ENCODE measurements at places on chromosomes 13 and 19.
A peak's percentile ranks its signal among the peaks of the same experiment; 100 is the strongest.

- DNase-seq: no peak
These were observed 117.8 kb upstream of the IRS2 start for GRCh38 chr13:109904218-109904617.

GRCh38 chr19:8110931-8111330, 38.5 kb downstream of the FBN3 start:
- DNase-seq: no peak

GRCh38 chr13:59982631-59983382, 180.9 kb downstream of the DIAPH3 start:
- peak; percentile 9 for DNase-seq

- no peak for DNase-seq
These were observed 4.2 kb downstream of the ATP4A start for GRCh38 chr19:35559281-35559659.

GRCh38 chr13:47066226-47066625, 169.4 kb upstream of the HTR2A start:
- no peak for DNase-seq

DNA sequence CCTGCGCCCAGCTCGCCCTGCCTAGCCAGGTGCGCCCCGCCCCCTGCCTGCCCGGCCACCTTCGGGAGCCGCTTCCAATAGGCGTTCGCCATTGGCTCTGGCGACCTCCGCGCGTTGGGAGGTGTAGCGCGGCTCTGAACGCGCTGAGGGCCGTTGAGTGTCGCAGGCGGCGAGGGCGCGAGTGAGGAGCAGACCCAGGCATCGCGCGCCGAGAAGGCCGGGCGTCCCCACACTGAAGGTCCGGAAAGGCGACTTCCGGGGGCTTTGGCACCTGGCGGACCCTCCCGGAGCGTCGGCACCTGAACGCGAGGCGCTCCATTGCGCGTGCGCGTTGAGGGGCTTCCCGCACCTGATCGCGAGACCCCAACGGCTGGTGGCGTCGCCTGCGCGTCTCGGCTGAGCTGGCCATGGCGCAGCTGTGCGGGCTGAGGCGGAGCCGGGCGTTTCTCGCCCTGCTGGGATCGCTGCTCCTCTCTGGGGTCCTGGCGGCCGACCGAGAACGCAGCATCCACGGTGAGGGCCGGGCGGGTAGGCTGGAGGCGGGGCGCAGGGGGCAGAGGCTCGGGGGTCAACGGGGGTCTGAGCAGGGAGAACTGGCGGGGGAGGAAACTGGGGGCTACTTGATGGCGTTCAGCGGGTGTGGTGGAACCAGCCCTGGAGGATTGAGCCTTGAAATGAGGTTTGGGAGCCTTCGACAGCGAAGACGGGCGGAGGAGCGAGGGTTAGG, at the start of gene SPINT2:
Gene SPINT2, plus strand, starts transcription at position 88 of the 727 bp plus-strand sequence. Its CDS starts 320 bp downstream, at position 408.
- DNase-seq: no peak

DNA sequence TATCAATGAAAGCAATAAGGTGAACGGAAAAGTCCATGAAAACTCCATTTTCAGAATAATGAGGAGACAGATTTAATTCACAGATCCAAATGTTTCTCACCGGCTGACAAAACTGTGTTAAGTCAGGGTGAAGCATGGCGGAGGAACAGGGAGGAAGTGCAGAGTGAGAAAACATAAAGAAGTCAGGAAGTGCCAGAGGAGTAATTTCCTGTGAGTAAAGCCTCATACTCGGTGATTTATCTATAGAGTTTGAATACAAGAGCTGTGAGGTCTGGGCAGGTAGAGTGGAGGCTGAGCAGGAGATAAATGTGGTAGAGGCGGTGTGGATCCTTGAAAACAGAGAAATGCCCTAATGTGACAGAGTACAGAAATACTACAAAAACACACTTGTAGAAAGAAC, 11.4 kb downstream of the CARD8 start:
- DNase-seq: no peak

GRCh38 chr13:60716313-60716712, 319.3 kb downstream of the TDRD3 start:
- DNase-seq: no peak

- DNase-seq: no peak
These were observed 6.5 kb downstream of the MED29 start for GRCh38 chr19:39397360-39398296.

DNA sequence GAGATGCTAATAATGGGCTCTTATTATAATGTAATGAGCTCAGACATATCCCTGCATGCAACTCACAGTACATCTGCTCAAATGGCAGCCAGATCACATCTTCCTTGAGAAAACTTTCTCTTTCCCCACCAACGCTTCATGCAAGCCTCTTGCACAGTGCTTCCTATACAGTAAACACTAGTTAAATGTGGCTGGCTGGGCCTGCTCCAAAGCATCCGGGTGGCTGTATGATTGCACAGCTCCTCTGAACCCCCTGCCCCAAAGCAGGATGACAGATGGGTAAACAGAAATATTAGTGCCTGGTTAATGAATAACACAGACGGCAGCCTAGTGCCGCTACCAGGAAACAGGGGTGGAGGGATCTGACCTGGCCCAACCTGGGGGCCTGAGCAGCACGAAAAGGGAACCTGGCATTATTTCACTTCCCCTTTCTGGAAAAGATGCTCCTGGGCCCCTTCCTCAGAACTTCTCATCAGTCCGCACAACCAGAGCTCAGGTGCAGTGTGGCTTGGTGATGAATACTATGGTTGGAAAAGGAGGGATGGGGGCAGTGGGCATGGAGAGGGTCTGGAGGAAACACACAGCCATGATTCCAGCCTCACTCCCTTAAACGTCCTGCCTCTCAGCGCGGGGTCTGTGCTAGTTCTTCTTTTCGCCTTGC, 10.8 kb downstream of the FFAR2 start:
- DNase-seq: no peak

- no peak for DNase-seq
These were observed 1.1 kb upstream of the EPN1 start for GRCh38 chr19:55673889-55674288.

DNA sequence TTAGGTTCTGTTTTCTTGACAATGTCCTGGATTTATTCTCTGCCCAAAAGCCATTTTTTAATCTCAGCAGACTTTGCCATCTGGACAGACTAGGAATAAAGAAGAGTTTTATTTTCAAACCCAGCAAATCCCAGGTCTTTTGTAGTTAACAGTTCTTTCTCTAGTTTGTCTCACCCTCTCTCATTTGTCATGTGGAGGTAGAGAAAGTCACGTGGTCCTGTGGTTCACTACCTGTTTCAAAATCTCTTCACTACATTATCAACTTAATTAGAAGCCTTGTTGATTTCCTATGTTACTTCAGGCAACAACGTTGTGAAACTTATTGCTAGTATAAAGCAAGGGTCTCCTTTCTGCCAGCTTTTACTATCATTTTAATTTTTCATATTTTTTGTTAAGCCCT, 1222.6 kb downstream of the EFNB2 start:
- DNase-seq: no peak

- DNase-seq: no peak
These were observed 72.9 kb upstream of the FARP1 start for GRCh38 chr13:98069985-98070384.

GRCh38 chr13:49086722-49087121, 111.0 kb downstream of the FNDC3A start:
- peak; percentile 33 for DNase-seq

GRCh38 chr19:5559804-5560133, 8.0 kb downstream of the TINCR start:
- DNase-seq: no peak

DNA sequence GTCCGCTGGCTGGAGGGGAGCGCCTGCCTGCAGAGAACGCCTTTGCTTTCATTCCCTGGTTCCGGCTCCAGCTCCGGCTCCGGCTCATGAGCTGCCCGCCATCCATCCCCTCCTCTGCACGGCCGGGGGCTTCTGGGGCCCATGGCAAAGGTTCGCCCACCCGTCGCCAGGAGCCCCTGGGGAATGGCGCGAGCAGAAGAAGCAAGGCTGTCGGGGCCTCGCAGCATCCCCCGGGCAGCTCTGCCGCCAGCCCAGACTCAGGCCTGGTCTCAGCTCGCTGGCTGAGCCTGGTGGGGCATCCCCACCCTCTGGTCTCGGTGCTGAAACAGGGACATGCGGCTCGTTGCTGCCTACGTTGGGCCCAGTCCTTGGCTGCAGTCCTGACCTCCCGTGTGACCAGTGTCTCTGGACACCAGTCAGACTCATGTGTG, 96.8 kb downstream of the KDM4B start:
- DNase-seq: no peak

DNA sequence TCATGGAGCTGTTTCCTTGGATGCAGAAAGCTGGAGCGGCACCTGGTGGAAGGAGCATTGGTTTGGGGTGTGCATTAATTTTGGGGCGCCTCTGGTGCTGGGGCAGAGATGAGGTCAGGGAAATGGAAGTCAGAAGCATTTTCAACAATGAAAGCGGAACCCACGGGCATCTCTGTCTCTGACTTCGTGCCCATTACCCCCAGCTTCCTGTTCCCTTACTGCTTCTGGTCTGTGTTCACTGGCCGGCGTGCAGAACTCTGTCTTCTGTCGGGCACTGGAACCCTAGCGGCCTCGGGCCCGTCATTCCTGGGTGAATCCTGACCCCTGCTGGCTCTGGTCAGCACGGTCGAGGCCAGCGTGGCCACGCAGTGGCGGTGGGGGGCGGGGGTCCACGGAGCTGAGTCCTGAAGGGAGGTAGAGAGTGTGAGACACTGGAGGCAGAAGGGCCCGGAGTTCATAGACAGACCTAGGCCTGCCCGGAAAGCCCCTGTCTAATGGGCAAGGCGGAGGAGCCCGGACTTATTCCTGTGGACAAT, 7.9 kb upstream of the LINGO3 start:
- no peak for DNase-seq

DNA sequence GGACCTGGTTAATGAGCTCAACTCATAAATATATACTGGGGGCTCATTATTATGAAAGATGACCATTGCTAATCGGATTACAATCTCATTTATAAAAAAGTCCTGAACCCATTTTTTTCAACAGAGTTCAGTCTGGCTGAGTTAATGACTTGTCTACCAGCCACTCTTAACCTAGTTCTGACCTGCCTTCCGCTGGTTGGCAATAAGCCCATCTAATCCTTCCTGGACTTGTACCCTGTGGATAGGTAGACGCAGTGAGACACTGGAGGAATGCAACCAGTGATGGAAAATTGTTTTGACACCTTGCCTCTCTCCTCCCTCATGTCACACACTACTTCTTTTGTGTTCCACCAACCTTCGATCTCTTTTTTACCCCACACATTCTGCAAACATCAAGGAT, 279.9 kb downstream of the FOXO1 start:
- DNase-seq: no peak

DNA sequence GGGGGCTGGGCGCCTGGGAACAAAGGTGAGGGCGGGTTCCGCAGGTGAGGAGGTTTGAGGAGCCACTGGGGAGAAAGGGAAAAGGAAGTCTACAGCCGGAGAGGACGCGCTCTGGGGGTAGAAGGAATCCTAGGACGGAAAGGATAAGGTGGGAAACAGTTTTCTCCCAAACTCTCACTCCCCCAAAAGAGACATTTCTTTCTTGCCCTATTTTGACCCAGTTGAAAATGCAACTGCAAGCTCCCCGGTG, 651 bp upstream of the POLR1D start:
- no peak for DNase-seq

GRCh38 chr19:34926685-34927375, at the start of gene ZNF30:
Gene ZNF30 (plus strand): TSS chr19:34926903. CDS start chr19:34929948, 3,045 bp downstream.
- DNase-seq: peak; percentile 68

GRCh38 chr13:99159331-99160061, 41.2 kb upstream of the UBAC2 start:
- DNase-seq: no peak

DNA sequence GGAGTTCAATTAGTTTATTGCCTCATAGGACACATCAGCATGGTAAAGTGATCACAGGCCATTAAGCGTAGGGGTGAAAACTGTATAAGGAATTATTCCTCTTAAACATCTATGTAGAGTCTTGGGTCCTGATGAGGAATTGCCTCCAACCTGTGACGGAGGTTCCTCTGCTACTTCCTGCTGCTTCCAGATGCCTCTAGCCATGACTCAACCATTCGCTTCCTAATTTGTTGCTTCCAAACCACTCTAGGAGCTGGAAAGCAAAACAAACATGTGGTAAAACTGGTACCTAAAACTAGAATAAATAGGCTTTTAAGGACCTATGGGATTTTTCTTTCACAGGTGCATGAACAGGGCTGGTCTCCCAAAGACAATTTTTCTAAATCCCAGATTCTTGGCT, 253.8 kb downstream of the KLF12 start:
- no peak for DNase-seq

GRCh38 chr19:31391518-31391917, 42.3 kb upstream of the TSHZ3 start:
- no peak for DNase-seq

GRCh38 chr13:102399791-102400674, 1.8 kb downstream of the FGF14 start:
- DNase-seq: no peak

- DNase-seq: no peak
These were observed 670 bp downstream of the MAP2K7 start for GRCh38 chr19:7904074-7905020.

DNA sequence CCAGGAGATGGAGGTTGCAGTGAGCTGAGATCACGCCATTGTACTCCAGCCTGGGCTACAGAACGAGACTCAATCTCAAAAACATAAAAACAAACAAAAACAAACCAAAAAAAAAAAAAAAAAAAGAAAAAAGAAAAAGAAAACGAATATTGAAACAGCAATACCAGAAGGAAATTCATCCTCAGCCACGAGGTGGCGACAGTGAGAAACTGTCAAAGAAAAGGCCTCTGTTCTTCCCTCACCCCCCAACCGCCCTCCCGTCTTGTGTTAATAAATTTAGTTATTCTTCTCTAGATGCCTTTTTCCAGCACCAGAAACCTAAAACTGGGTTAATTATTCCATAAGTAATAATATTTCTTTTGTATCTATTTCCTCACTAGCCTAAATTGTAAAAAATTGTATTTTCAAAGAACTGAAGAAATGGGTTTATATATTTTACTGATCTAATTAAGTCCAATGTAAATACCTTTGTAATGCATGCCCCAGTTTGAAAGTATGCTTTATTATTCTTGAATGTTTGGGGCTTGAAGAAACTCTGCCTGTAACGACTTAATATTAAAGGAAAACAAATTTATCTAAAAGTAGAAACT, 38.6 kb downstream of the LIG4 start:
- DNase-seq: no peak

DNA sequence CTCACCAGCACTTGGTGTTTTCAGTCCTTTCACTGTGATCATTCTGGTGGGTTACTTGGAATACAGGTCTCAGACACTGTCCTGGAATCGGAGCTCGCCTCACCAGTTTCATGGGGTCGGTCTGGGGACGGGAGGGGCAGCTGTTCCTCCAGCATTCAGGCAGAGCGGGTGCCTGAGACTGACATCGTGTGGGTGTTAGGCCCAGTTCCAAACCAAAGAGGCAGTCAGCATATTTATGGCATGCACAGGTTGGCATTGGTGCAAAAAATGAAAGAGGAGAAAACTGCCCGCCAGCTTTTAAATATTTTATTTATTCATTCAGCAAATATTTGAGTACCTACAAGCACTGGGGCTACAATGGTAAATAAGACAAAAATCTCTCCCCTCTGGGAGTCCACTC, 20.1 kb downstream of the PLEKHF1 start:
- no peak for DNase-seq

- DNase-seq: no peak
These were observed 9.5 kb upstream of the ZNF543 start for GRCh38 chr19:57310792-57311191.

- DNase-seq: no peak
These were observed 42.2 kb downstream of the COL4A2 start for GRCh38 chr13:110349239-110349638.
